Naive B cell (primary cell): ENCODE measurements at places on chromosomes 7 and 10.

GRCh38 chr10:32049113-32049512 is 7.1 kb downstream of the KIF5B start:
- no peak for DNase-seq

DNA sequence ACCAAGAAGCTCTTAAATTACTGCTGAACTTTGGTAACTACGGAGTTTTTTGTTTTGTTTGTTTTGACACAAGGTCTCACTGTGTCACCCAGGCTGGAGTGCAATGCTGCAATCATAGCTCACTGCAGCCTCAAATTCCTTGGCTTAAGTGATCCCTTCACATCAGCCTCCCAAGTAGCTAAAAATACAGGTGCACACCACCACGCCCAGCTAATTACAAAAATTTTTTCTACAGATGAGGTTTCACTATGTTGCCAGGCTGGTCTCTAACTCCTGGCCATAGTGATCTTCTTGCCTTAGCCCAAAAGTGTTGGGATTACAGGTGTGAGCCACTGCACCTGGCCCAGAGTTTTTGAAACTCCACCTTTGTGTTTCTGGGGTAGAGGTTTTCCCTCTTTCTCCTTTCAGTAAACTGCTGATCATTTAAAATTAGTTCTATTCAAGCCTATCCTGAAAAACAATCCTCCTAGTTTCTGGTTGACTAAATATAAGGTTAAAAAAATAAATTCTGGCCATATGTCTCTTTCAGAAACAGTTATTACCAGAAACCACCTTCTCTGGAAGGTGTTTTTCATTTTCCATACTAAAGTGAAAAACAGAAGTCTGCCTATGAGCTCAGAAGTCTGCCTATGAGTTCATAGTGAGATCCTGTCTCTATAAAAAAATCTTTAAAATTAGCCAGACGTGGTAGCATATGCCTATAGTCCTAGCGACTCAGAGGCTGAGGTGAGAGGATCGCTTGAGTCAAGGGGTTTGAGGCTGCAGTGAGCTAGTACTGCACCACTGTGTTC is 63.9 kb downstream of the VOPP1 start:
- no peak for DNase-seq

GRCh38 chr10:72409167-72409566 is 54.4 kb upstream of the DNAJB12 start:
- no peak for DNase-seq

DNA sequence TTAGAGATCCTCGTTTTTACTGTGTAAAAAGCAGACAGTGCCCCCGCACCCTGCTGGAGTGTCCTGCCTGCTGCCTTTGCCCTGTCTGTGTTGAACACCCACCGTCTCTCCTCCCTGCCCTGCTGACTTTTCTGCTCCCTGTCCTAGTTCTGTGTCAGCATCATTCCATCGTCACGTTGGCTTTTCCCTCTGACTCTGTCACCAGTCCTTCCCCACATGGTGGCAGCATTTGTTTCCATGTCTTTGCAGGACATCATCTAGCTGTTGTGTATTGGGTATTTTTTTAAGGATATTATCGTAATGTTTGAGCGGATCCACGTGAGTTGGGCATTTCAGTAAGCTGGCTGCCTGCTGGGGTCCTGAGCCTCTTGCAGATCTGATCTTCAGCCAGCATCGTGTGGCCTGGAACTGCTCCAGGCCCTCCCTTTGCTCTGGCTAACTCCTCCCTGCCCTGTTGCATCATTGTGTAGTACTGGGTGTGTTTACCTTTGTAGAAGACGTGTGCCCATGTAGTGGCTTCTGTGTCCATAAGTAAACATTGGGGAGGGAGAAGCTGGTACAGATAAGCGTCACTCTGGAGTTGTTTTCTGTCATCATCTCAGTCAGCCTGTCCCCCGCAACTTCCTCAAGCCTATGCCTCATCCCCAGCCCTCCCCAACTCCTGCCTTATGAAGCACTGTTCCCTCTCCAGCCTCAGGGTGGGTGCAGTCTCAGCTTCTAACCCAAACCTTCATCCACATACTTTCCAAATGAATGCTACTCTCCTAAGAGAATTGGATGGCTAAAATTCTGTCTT is 44.3 kb downstream of the TRRAP start:
- no peak for DNase-seq

- DNase-seq, result no peak
Observed at GRCh38 chr10:49654036-49654693, 25.3 kb upstream of the C10orf53 start.

DNA sequence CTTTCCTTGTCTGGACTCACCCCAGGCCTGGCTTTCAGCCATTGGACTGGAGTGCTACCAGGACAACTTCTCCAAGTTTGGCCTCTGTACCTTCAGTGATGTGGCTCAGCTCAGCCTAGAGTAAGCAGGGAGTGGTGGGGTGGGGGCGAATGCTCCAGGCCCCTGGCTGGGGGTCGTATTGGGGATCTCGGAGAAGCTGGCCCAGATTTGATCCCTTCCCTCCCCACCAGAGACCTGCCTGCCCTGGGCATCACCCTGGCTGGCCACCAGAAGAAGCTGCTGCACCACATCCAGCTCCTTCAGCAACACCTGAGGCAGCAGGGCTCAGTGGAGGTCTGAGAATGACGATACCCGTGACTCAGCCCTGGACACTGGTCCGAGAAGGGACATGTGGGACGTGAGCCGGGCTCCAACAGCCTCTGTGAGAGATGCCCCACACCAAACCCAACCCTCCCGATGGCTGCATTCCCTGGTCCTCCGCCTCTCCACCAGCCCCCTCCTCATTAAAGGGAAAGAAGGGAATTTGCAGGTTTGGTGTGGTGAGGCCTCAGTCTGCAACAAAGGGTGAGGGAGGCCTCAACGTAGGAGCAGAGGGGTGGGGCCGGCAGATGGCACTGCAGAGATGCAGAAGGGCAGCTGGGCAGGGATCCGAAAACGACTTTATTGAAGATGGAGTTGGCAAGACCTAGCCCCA is 14.8 kb downstream of the TRPV6 start:
- DNase-seq, result no peak

GRCh38 chr7:5419539-5420066 is 4.0 kb downstream of the TNRC18 start:
- DNase-seq, result peak; percentile 6

- DNase-seq, result no peak
Observed at GRCh38 chr10:16519250-16519907, 2.3 kb downstream of the C1QL3 start.

DNA sequence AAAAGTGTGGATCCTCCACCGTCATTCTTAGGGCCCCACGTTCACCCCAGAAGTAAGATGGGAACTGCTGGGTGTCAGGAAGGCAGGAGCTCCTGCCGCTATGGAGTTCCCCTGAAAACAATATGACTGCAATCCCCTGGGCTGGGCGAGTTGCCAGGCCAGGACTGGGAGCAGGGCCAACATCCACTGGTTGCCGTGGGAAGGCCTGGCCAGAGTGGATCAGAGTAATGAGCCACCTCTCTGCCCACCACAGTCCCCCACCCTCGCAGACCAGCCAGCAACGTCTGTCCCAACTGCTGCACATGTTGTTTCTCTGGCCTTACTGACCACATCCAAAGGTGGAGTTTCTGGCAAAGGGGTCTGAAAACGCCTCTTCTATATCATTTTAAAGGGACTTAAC is 86.6 kb downstream of the STRA8 start:
- DNase-seq, result no peak

DNA sequence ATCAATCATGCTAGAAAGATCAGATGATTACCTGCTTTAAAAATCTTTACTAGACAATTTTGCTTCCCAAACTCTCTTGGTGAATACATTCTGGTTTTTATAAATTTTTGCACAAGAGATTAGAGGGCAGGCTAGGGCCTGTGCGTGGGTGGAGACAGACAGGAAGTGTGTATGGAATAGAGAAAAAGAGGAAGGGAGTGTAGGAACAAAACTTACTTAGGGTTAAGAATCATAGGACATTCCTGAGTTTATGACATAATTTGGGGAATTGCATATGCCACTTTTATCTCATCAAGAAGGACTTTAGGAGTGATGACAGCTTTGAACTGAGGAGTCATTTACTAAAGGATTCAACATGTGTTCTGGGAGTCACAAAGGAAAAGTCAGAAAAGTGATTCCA is 31.3 kb downstream of the LAMB1 start:
- DNase-seq, result no peak

GRCh38 chr7:150685219-150686029 is at the start of gene GIMAP2:
Gene GIMAP2, plus strand, starts transcription at chr7:150685706. Its CDS starts 1,354 bp downstream, at chr7:150687060.
- DNase-seq, result peak; percentile 26

GRCh38 chr7:47636081-47636432 is 54.1 kb upstream of the TNS3 start:
- DNase-seq, result no peak

- DNase-seq, result no peak
Observed at GRCh38 chr10:86833969-86834368, 77.5 kb downstream of the BMPR1A start.

DNA sequence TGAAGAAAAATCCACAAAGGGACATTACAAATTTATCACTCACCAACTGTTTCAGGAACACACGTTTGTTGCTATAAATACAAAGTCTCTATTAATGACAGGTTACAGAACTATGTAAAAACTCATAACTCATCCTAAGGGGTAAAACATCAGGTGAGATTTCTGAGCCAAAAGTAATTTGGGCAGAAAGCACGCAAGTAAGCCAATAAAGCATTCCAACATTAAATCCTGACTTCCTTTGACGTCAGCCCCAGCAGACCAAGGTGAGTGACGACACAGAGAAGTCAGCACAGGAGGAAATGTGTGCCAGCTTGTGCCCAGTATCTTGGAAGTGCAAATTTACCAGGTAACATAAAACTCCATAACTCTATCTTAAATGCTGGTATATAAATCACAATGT is 45.7 kb downstream of the IMMP2L start:
- no peak for DNase-seq

- no peak for DNase-seq
Observed at GRCh38 chr10:126092366-126093215, 196.2 kb downstream of the FANK1 start.

GRCh38 chr7:36814311-36814710 is 90.0 kb upstream of the AOAH start:
- no peak for DNase-seq

GRCh38 chr7:87451187-87451586 is 24.3 kb downstream of the ABCB4 start:
- DNase-seq, result no peak

GRCh38 chr10:56472978-56473377 is 111.9 kb upstream of the ZWINT start:
- DNase-seq, result no peak

DNA sequence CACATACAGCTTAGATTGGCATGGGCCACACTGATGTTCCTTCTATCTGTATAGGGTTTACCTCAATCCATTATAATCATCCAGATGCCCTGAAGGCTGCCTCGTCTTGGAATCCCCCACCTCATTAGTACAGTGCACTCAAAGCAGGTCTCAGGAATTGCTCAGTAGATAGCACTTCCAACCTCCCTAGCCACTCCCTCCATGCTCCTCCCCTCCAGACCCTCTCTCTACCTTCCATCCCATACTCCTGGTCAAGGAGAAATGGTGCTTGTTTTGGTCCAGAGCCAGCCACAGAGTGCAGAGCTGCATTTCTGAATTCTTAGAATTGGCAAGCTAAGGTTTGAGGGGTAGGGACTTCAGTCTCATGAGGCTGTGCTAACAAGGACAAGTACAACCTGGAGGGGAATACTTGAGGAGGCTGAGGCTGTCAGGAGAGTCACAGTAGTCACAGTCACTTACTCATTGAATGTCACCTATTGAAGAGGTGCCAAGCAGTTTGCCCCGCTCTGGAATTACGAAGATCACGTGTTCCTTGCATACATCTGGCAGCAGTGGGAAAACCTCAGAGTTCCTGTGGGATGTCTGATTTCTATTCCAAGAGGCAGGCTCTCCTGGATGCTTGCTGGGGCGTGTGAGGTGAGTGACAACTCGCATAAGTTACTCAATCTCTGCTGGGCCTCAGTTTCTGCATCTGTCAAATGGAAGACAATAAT is 60.7 kb upstream of the ZNF746 start:
- DNase-seq, result no peak

DNA sequence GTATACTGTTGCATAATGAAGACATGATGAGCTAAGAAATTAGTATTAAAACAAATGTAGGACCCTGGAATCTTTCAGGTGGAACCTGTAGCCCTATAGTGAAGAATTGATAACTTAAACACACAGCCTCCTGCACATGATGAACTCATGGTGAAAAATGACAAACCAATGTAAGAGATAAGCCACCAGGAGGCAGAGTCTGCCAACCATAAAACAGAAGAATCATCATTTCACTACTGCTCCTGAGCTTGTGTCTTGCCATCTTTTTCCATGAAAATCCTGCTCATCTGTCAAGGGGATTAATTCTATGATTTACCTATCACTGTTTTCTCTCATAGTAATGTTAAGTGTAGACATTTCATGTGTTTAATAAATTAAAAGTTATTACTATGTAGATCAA is 363.9 kb downstream of the MALRD1 start:
- DNase-seq, result no peak

GRCh38 chr10:86535132-86535882 is 13.7 kb upstream of the WAPL start:
- DNase-seq, result peak; percentile 11

GRCh38 chr10:78382772-78383171 is 349.1 kb downstream of the RPS24 start:
- no peak for DNase-seq

GRCh38 chr7:150406567-150407421 is 27.7 kb downstream of the ZNF775 start:
- peak; percentile 82 for DNase-seq

- DNase-seq, result no peak
Observed at GRCh38 chr7:26284477-26284876, 7.2 kb upstream of the SNX10 start.

GRCh38 chr10:92108120-92108519 is 182.8 kb downstream of the CPEB3 start:
- no peak for DNase-seq

- DNase-seq, result no peak
Observed at GRCh38 chr7:139720705-139721231, 57.0 kb downstream of the HIPK2 start.

GRCh38 chr7:104795616-104796398 is 218.2 kb upstream of the KMT2E start:
- no peak for DNase-seq

- no peak for DNase-seq
Observed at GRCh38 chr7:115356999-115357702, 435.3 kb downstream of the MDFIC start.

DNA sequence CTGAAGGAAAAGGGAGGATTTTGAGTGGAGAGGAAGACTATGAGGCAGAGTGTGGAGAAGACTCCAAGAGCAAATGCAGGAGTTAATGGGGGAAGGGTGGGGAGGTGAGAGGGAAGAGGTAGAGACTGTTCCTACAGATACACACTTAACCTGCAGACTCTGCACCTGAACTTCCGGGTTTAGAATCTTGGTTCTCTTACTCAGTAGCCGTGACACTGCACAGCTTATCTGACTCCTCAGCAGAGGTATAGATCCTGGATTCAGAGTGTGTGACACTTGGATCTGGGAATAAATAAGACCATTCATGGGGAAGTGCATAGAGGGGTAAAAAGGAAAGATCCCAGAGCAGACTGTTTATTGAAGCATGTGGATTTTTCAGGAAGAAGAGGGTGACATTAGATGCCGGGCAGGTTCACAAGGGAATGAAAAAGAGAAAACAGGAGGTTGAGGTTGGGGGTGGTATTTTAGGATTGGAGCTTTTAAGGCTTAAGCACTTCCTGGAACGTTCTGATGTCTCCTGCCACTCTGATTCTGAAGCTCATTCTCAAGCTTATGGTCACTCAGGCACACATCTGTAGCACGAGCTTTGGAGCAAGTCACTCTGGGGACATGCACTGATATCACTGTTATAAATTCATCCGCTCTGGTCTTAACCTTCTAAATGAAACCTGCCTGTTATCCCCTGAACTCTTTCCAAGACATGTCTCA is 5.7 kb upstream of the ZC3HAV1L start:
- DNase-seq, result no peak
